ENCODE measurements at places on chromosomes 2 and 18.

DNA sequence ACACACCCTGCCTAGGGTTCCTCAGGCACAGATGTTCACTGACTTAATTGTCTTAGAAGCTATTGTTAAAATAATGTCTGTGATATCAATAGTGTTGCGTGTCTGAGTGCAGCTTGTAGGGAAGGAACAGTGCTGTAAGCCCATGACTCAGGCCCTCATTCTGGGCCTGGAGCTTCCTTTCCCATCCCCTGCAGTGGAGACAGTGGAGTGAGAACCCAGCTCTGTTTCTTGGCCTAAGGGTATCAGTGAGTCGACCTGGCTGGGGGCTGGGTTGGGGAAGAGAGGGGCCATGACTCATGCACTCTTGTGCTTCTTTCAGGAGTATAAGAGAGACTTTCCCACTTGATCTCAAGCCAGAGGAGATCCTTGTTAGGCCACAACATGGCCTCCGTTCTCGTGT lies 106.8 kb downstream of the HRH4 start:
- DNase-seq, result no peak

- no peak for DNase-seq
Observed at GRCh38 chr2:41836948-41837347, 210.9 kb upstream of the PKDCC start.

DNA sequence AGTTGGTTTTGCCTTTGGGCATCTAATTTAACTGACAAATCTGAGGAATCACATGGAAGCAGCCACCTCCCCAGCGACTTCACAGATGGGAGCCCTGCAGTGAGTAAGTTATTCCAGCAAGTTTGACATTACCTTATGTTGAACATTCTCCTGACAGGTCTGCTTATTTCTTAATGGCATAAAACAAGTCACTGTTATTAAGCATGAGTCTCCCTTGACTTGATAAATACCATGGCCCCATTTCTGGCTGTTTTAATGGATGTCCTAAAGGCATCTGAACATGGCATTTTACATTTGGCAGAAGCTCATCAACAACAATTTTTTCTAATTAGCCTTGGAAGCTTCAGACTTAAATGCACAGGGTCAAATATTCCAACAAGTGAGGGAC lies 92.6 kb upstream of the CREB1 start:
- DNase-seq, result no peak

GRCh38 chr2:137187216-137187615 lies 421.9 kb downstream of the THSD7B start:
- no peak for DNase-seq

DNA sequence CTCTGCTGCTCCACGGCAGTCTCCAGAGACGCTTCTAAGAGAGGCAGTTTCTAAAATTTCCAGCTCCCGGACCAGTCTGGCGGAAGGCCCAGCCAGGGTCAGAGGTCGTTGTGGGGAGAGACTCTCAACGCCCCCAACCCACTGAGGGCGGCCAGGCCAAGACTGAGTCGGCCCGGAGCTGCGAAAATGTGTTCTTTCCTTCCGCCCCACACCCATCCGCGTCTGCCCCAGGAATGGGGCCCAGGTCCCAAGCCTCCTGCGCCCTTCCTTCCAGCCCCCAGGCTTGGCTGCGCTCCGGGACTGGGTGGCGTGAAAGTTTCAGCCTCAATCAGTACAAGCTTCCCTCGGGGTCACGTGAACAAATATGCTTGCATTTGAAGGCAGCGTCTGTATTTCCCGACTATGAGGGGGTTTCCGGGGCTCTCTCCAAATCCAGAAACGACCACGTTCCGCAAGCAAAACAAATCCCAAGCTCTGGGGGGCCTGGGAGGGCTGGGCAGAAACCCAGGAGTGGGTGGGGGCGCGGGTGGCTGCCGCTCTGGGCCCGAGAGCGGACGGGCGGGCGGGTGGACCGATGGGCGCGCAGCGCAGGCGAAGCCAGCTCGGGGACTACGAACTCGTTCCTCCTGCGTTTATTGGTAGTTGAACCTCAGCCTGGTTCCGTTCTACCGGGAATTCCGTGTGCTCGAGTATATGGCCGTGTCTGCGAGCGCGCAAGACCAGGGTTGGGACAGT lies 3.3 kb downstream of the HOXD3 start:
- no peak for DNase-seq

DNA sequence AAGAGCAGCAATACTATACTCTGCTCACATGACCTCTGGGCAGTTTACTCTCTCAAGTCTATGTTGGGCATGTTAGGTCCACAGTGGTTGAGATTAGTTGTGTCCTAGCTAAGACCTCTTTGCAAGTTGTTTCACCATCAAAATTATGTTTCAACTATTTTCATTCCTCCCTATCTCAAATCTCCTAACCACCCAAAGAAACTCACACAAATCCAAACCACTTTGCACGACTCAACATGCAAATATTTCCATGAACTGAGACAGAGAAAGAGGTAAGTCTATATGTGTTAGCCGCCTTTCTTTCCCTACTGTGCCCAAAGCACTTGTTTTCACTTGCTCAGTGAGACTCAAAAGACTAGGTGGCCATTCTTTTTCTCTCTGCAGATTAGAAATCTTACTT lies 546.8 kb downstream of the TNS1 start:
- no peak for DNase-seq

DNA sequence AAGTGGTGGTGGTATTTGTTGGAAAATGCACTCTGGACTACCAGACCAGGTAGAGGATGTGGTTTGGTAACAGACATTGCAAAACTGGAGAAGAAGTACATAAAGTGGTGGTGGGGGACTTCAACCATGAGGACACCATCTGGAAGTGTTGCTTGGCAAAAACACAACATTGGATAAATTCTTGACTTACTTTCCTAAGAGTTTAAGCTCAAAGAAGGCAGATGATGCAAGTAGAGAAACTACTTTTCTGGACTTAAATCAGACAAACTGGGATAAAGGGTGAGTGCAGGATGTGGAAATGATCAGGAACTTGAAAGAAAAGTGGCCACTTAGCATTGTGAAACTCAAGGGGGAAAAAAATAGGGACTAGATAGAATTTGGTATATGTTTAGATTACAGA lies 487.4 kb downstream of the ZEB2 start:
- DNase-seq, result no peak

DNA sequence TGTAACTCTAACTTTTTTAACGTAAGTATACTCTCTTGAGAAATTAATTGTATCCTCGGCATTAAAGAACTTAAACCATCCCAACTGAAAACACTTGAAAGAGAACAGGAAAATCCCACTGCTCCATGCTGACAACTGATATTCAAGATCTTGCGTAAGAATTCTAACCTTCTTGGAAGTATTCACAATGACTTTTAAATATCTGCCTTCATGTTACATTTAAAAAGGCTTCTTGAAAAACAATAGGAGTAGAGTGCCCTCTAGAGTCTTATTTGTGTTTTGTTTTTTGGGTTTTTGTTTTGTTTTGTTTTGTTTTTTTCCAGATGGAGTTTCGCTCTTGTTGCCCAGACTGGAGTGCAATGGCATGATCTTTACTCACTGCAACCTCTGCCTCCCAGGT lies 65.4 kb upstream of the DNAJC10 start:
- no peak for DNase-seq

- DNase-seq, result no peak
Observed at GRCh38 chr2:51595836-51596235, 563.9 kb upstream of the NRXN1 start.

DNA sequence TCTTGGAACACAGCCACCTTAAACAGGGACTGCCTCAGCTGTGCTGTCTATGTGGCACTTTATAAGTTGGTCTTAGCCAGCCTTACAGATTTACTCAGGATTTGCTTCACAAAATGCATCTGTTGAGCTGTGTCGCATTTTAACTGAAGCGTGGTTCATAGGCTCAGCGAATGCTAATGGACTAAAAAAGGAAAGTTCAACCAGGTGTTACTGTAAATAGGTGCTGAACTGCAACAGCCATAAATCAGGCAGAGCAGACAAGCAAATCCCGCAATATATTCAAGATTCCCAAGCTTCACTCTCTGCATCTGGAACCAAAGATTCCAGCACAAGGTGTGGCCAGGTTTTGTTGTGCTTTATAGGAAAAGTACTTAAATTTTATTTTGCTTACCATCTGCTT lies 130.0 kb downstream of the EPHA4 start:
- no peak for DNase-seq

GRCh38 chr2:215419769-215420470 lies 15.9 kb downstream of the FN1 start:
- no peak for DNase-seq

DNA sequence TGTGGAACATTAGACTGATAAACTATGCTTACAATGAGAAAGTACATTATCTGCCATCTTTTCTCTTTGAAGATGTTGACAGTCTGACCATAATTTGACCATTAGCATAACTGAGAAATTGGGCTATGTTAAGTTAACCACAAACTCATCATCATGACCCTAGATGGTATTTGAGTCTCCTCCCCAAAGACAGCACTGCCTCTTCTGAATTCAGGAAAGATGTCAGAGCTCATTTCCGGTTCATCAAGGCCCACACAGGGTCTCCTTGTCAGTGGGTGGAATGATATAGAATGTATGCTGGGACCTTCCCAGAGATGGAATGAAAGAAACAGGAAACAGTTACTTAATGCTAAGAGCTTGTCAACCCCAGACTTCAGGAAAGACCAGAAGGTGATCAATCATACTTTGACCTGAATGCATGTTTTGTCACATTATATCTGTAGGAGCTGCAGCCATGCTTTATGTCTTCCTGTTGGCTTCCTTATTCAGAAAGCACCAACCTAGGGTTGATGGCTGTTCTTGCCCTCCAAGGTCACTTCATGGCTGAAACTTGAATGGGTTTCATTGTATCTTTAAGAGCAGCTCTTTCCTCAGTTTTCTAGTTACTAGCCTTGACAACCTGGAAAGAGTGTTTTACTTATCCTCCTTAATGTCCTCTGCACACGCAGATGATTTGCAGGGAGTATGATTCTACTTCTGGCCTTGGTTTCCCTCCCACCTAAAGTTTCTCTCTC lies 99.1 kb upstream of the NEUROD1 start:
- no peak for DNase-seq

DNA sequence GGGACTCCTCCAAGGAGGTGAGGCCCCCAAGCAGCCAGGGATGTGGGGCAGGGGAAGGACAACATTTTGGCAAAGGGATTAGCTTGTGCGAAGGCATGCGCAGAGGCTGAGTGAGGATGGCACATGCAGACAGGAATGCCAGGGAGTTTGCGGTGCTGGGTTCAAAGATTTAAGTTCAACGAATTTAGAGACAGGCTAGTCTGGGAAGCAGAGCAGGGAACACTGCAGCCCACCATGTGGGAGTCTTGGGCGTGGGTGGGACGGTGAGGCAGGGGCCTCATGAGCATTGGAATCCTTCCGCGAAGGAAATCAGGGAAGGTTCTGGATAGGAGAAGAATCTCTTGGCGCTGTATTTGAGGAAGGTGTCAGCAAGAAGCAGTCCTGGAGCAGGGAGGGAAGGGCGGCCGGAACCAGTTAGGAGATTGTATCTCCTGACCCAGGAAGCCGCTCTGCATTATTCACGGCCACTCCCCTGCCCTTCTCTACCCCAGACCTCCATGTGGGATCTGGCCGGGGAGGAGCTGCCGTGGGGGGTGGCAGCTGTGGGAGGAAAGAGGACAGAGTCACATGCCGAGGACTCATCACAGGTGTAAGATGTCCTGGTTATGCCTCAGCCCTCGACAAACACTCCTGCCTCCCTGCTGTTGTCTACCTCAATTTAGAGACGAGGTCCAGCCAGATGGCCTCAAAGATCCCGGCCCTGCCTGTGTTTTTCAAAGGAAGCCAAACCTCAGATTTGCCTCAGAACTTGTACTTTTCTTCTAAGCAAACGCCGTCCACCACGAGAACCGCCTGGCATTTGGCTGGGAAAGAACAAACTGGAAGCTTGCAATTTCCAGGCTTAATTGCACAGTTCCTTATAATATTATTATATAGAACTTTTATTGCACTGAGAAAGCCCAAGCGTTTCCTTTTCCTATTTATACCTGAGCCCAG lies 123.7 kb upstream of the SMAD2 start:
- no peak for DNase-seq

GRCh38 chr2:6906165-6906741 lies 11.0 kb upstream of the RNF144A start:
- DNase-seq, result no peak

DNA sequence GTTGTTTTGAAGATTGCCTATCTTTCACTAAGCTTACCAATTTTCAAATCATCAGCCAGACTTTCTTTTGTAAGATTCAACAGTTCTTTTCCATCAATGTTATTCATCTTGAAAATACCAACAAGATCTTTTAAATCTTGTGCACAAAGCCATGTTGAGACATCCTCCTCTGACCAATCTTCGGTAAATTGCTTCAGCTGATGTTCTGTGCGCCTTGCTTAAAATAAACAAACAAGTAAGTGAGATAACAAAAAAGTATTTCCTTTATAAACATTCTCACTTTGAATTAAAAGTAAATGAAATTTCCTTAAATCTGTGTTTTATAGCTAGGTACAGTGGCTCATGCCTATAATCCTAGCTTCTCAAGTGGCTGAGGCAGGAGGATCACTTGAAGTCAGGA lies 30.3 kb downstream of the WDSUB1 start:
- no peak for DNase-seq

GRCh38 chr2:122098306-122098705 lies 342.9 kb downstream of the TSN start:
- DNase-seq, result no peak

DNA sequence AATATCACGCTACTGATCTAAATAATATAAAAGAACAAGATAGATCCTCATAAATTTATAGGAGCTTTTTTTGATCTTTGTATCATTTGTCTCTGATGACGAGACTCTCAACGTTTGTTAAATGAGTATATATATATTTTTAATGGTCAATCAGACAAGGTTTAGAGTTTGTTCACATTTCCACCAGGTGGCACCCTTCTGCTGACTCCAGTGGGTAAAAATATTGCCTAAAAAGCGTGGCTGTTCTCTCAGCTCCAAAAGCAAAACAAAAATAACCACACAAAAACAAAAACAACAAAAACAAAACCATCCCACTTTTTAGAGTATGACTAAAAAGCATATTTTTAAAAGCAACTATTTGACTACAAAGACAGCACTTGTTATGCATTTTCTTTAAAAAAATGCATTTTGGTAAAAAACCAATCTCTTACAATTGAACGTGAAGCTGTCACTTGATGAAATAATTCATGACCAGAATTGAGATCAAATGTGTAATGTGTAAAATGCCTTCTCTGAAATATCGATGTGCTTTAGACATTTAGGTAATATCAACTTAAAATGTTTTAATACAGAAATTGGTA lies 723.2 kb downstream of the DPP10 start:
- no peak for DNase-seq

DNA sequence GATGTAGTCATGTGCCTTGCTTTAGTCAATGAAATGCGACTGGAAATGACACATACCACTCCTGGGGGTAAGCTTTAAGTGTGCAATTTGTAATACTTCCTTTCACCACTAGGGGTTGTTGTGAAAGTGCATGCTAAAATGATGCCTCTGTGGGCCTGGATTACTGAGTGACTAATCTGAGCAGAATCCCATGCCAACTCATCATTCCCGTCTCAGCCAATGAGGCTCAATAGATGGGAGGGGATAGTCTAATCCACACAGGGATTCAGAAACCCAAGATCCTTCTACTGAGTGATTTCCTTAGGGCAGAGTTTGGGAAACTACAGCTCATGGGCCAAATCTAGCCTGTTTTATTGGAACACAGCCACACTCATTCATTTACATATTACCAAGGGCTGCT lies 54.0 kb downstream of the HRH4 start:
- DNase-seq, result no peak

GRCh38 chr2:71003396-71003795 lies 8.7 kb upstream of the TEX261 start:
- no peak for DNase-seq

- DNase-seq, result no peak
Observed at GRCh38 chr2:215540658-215541057, 104.8 kb upstream of the FN1 start.

- no peak for DNase-seq
Observed at GRCh38 chr18:70074116-70074515, 126.4 kb upstream of the CD226 start.
